IPS DF 6.9 (cell line): ENCODE measurements at places on chromosomes 1 and 21.

DNA sequence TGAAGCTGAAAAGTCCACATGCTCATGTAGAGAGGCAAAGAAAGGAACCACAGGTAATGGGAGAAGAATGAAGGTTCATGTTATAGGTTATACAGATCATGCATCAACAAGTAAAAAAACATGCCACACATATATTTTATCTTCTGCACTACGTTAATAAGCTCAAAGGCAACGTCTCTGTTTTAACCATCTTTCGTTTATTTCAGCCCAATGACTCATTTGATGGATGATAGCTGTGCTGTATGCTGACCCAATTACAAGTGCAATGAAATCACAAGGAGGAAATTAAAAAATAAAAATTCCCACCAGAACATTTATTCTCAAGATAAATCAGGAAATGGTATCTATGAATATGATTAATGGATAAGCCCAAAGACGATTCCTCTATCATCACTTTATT, 24.6 kb downstream of the XCL1 start:
- DNase-seq = no peak

DNA sequence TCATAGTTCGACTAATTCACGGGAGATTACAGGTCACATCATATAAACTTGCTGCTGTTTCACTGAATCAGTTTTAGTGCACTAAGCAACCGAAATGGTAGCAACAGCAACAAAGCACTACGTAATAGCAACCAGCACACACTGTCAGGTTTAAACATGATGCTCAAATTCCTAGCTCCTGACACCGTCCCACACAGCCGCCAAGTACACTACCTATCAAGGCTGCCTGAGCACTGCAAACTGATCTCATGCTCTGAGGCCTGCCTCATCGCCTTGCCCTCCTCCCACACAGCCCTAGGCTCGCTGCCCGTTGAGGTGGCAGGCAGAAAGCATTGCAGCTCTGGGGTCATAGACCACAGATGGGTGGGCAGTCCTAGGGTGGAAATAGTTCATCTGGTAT, 12.4 kb downstream of the LAMC2 start:
- no peak for DNase-seq

DNA sequence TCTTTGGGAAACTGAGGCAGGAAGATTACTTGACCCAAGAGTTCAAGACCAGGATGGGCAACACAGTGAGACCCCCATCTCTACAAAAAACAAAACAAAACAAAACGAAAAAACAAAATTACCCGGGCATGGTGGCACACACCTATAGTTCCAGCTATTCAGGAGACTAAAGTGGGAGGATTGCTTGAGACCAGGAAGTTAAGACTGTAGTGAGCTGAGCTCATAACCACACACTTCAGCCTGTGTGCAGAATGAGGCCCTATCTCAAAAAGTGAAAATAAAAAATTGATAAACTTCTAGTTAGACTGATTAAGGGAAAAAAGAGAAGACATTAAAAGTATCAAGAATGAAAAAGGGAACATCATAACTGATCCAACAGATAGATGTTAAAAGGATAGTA, 154.0 kb downstream of the RHOU start:
- no peak for DNase-seq

GRCh38 chr1:86429835-86430234, 5.9 kb downstream of the CLCA2 start:
- DNase-seq = no peak

DNA sequence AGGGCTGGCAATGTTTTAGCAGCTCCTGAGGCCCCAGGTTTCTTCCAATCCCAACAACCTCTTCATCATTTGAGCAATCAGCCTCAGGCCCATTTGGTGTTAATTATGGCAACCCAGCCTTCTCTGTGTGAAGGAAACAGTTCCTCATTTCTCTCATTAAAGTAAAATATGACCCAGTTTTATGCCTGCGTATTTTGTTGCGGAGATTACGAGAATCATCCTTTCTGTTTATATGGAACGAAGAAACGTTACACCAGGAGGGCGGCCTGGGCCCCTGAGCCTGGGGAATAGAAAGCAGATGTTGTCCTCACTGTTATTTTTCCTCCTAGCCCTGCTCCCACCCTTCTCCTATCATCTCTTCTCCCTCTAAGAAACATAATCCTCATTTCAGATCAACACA, 332.2 kb upstream of the USP24 start:
- no peak for DNase-seq

DNA sequence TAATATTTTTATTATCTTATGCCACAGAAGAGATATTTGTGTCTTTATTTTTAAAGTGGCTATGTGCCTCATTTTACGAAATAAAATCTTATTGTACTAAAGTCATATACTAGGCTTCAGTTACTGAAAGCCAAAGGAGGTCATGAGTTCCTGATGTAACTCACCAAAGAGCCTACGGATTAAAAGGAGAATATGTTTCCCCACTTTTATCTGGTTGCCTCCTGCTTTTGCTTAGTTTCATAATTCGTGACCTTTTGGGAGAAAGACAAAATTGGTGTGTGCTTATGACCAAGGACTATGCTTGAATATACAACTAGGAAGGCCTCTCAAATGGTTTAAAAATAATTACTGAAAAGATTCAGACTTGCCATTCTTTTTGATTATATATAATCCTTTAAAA, 18.2 kb upstream of the AHCTF1 start:
- no peak for DNase-seq

- no peak for DNase-seq
Observed at GRCh38 chr1:156412653-156413321, 43.8 kb downstream of the RHBG start.
